CD8-positive, alpha-beta memory T cell (primary cell): ENCODE measurements at places on chromosomes 3 and 15. TPM values are rescaled to one million over a fixed set of nuclear protein-coding genes. Genes with fewer than 3 reads are reported as not detected.

SNX22 gene
- polyA plus RNA-seq: 0.90 TPM

TAMM41 gene
- 26.0 TPM for polyA plus RNA-seq

TM6SF1 gene
- 0.26 TPM for polyA plus RNA-seq

GOLGA6A gene
- polyA plus RNA-seq: not detected

SELENOK gene
- 157 TPM for polyA plus RNA-seq

SMC4 gene
- polyA plus RNA-seq: 45.0 TPM

ATP1B3 gene
- 133 TPM for polyA plus RNA-seq
